Panc1 (cell line): ENCODE measurements at places on chromosomes 3 and 15. TPM values are rescaled to one million over a fixed set of nuclear protein-coding genes. Genes with fewer than 3 reads are reported as not detected.

- DNase-seq: no peak
Measured at GRCh38 chr15:39216816-39217215, 364.1 kb upstream of the THBS1 start.

DNA sequence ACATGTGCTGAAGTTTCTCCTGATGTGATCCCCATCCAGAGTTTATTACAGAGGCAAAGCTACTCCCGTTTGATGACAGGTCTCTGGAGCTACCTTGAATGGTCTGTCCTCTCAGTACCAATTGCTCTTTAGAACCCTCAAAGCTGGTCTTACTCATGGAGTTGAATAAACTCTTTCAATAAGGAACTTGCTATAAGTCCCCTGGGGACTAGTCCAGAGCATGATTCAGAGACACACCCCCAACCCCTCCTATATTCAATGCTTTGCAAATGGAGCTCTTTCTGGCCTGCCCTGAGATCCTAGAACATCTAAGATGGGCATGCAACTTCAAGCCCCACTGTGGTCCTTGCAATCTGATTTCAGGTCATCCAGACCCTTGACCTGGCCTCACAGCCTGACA is 23.9 kb upstream of the TPM1 start:
- no peak for DNase-seq

DNA sequence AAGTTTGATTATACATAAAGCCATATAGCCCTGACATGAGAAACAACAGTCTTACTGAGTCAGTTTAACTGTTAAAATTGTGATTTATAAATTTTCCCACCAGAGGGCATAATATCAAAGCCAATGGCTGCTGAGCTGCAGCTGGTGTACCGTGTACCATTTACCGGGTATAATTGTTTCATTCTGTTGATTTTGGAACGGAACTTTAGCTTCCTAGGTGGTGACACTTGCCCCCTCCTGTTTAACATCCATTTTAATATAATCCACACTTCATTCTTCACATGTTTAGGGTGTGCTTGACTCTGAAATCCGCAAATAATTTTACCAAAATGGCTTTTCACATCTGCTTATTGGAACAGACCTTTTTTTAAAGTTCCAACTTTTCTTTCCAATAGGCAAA is 72.8 kb downstream of the SLC9A9 start:
- DNase-seq: peak; percentile 22

- DNase-seq: no peak
Measured at GRCh38 chr15:68587769-68588385, 9.1 kb downstream of the CORO2B start.

Gene ASB14
- not detected for total RNA-seq
